ENCODE measurements at places on chromosomes 1 and 21.

DNA sequence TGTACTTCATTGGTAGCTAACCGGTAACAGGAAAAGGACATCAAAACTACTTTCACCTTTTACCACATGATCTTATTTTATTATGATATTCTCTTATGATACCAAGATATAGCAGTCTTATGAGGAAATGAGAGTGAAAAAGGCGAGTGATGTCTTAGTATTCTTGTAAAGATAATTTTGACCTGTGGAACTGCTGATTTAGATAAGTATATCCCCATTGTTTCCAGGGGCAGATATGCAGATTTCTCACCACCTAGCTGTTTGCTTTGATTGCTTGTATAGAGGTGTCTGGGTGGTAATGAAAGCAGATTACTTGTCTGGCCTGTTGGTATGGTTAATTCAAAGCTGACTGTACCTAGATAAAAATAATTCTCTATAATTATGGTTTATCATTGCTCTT is 53.1 kb downstream of the SYNJ1 start:
- peaks cover 8% of the 10 kb centered on the region for H3K36me3 ChIP-seq
- H3K4me1 ChIP-seq: no peaks in the 10 kb centered on the region
- DNase-seq: no peak
- no peak overlapping the region for H3K4me3 ChIP-seq
- no peak overlapping the region for H3K27ac ChIP-seq

DNA sequence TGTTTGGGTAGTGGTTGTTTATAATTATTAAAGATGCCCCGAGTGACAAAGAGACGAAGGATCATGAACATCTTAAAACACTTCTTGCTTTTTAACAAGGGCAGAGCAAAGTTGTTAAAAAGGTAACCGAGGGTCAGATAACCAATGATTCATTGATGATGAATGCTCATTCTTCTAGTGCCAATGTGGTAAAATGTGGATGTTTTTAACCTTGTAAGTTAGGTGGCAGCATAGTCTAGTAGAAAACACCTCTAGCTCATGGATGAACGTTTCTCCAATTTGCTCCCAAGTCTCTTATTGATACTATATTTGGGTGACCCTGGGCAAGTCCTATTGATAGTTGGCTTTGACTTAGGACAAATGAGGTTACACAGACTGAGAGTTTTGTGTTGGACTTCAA is 167.9 kb downstream of the KIF26B start:
- peaks cover 12% of the 10 kb centered on the region for H3K4me1 ChIP-seq
- DNase-seq: peak; percentile 21
- H3K36me3 ChIP-seq: no peaks in the 10 kb centered on the region
- no peaks in the 10 kb centered on the region for H3K27me3 ChIP-seq

DNA sequence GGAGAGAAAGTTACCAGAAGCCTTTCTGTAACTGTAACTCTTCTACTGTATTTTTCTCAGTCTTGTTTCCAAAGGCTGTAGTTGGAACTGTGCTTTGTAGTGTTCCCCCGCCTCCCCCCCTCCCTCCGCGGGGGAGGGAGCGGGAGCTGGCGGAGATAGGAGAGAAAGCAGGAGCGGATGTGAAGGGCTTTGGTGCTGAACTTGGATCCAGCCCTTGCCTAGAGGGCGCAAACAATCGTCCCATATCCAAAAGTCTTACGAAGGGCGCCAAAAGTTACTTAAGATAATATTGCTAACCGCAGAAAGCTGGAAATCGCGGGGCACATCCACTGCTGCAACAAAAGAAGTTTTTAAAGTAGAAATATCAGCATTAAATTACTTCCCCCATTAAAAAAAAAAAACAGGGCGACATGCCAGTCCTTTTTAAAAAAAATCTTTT is 2.4 kb upstream of the NFIA start:
- H3K4me3 ChIP-seq: peak overlapping the region; percentile 86
- H3K27me3 ChIP-seq: peaks cover 2% of the 10 kb centered on the region
- H3K27ac ChIP-seq: peak overlapping the region; percentile 62
- H3K4me1 ChIP-seq: peaks cover 63% of the 10 kb centered on the region

DNA sequence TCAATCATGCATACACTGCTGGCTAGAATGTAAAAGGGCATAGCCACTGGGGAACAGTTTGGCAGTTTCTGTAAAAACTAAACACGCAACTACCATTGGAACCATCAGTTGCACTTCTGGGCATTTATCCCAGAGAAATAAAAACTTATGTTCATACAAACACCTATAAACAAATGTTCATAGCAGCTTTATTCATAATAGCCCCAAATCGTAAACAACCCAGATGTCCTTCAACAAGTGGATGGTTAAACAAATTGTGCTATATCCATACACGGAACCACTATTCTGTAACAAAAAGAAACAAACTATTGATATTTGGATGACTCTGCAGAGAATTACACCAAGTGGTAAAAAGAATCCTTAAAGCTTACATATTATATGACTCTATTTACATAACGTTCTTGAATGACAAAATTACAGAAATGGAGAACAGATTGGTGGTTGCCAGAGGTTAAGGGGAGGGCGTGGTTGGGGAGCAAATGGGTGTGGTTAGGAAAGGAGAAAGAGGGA is 22.8 kb downstream of the LACTBL1 start:
- no peak for DNase-seq
- no peaks in the 10 kb centered on the region for H3K36me3 ChIP-seq
- no peak overlapping the region for H3K4me3 ChIP-seq
- H3K4me1 ChIP-seq: no peaks in the 10 kb centered on the region
- H3K27me3 ChIP-seq: peaks cover 30% of the 10 kb centered on the region

Measured in HFFc6 (cell line).